ENCODE measurements at places on chromosomes 16 and 17.

- no peak for DNase-seq
Measured at GRCh38 chr17:45048795-45049563, 2.5 kb downstream of the DCAKD start.

DNA sequence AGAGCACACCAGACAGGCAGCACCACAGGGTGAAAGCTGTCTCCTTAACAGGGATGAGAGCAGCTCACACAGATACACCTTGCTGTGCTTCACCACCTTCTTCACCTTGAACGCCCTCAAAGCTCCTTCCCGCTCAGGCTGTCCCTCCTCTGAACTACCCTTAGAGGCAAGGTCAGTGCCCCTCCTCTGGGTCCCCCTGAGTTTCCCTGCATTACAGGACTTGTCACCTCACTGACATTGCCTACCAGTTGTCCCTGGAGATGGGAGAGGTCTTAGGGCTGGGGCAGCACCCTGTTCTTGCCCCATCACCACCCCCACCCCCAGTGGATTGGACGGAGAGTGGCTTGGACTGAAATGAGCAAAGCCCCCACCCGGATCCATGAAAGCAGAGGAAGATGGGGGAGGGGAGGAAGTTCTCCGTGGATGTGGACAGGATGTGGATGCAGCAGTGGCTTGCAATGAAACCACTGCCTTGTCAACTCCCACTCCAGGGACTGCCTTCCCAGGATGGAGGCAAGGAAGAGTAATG is 73.2 kb upstream of the CDH5 start:
- DNase-seq = no peak

DNA sequence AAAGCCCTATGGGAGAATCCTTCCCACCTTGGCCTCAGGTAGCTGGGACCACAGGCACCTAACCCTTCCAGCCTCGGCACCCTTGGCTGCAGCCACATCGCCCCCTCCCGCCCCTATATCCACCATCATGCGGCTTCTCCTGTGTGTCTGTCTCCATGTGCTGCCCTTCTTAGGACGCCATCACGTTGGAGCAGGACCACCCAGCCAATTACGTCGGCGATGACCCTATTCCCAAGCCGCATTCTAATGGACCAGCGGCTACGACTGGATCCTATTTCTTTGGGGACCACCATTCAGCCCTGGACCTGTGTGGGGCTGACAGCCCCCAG is 3.3 kb upstream of the CCDC57 start:
- no peak for DNase-seq

GRCh38 chr16:82055728-82056549 is 20.9 kb downstream of the HSD17B2 start:
- DNase-seq = no peak

DNA sequence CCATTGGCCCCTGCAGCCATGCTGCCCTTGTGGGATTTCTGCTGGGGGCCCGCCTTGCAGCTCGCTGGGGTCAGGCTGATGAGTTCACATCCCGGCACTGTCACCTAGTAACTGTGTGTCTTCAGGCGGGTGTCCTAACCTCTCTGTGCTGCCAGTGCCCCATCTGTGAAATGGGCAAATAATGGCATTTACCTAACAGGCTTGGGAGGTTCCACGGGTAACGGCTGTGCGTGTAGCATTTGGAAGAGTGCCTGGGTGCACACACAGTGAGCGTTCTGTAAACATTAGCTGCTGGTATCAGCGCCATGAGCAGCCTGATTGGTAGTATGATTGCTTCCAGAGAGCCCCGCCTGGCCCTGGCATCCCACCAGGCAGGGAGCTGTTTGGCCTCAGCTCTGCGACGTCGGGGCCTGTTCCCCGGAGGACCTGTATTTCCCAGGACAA is 167.3 kb upstream of the GSE1 start:
- DNase-seq = no peak

DNA sequence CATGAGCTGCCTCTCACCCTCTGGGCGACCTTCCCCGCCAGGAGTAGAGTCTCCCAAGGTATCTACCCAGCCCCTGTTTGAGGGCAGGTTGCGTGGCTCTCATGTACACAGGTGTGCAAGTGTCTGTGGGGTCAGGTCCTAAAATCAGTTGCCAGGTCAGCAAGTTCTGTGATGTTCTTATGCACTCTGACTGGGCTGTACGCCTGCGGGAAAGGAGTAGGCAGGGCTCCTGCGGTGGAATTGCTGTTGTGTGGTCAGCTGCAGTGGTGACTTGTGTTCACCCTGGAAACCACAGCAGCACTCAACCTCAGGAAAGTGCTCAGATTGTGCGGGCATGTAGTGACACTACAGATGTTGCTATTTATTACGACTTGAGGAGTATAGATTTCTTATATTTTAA is 19.4 kb downstream of the NARF start:
- no peak for DNase-seq

- DNase-seq = no peak
Measured at GRCh38 chr17:13646969-13647542, 45.3 kb upstream of the HS3ST3A1 start.

GRCh38 chr16:1177750-1178149 is 24.8 kb downstream of the CACNA1H start:
- DNase-seq = no peak

DNA sequence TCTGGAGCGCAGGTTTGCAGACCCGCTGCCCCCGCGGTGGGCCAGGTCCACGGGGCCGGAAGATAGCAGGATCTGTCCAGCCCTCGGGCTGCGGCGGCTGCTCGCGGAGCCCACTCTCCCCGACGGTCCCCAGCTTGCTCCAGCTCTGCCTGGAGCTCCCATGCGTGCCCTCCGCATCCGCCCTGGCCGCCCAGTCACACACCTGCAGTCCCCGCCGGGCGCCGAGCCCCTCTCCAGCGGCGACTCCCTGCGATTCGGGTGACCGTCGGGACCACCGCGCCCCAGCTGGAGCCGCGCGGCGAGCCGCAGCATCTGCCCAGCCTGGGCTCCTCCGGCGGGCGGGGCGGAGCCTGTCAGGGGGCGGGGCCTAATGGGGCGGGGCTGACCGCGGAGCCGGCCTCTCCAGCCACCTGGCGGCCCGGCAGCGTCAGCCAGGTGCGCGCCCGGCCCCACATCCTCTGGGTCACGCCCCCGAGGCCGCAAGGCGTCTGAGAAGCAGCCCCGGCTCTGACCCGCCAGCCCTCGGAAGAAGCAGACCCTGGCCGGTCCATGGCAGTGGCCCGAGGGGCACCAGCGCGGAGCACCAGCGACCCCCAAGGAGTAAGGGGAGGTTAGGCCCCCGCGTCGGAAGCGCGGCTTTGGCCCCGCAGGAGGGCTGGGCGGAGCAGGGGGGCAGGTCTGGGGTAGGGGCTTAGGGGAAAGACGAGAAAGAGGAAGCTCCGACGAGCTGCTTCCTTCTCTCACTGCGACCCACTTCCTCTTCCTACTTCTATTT is at the start of gene PIK3R5:
Gene PIK3R5 (minus strand): TSS at position 314 of the 775 bp plus-strand sequence. CDS start 54,213 bp downstream, outside the sequence.
- DNase-seq = peak; percentile 89

GRCh38 chr17:79991140-79991923 is 44.3 kb downstream of the TBC1D16 start:
- DNase-seq = peak; percentile 89

DNA sequence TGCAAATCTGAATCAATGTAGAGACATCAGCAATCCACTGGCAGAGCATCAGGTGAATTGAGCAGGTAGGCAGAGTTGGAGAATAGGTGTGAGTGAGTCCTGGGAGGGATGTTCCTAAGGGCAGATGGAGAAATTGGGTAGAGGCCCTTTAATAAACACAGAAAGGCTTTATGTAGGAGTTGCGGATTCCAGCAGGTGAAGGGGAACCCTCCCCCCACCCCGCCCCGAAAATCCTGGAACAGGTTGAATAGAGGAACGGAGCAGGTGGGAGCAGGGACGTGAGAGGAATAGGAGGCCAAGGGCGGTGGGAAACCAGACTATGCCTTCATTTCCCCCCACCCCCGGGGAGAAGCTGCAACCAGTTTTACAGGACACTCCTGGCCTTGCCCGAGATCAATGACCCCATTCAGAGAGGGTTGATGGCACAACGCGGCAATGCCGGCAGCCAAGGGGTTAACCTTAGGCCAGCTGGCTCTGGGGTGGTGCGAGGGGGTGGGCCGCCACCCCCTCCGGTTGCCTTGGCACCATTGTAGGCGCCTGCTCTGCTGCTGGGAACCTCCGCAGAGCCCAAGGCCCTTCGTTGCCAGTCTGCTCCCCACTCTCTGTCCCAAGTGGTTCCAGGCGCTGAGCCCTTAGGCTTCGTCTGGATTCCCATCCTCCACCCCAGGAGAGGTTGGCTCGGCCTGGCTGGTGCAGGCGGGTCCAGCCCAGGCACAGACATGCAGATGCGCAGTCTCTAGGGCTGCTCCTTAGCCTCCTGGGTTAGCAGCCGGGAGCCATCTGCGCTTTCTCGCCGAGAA is 814 bp upstream of the RUNDC3A start:
- DNase-seq = no peak

DNA sequence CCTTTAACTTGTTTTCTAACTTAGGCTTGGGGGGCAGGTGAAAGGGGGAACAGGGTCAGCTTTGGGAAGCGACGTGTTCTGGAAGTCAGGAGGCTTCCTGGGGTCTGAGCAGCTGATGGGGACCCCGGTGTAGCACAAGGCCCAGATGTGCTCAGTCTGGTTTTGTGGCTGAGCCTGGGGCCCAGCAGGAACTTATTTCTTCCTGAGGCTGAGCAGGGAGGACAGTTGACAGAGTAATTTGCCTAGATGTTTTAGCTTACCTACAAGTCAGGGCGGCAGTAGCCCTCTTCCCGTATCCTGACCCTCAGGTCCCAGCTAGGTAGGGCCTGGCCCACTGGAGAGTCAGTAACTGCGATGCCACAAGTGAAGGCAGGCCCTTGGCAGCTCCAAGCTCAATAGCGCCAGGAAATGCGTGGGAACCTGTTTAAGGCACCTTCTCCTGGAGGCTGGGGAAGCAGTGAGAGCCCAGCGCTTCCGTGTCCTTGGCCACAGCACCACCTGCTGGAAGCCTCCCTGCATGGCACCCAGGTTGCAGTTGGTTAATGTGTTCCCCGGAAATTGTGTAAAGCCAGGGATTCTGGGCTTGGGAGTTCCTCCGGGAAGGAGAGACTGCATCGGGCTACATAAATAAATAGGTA is 5.2 kb downstream of the CCR7 start:
- DNase-seq = peak; percentile 86

GRCh38 chr16:85531516-85531915 is 81.6 kb upstream of the GSE1 start:
- DNase-seq = no peak

- no peak for DNase-seq
Measured at GRCh38 chr17:4006165-4006589, 41.9 kb upstream of the ATP2A3 start.

DNA sequence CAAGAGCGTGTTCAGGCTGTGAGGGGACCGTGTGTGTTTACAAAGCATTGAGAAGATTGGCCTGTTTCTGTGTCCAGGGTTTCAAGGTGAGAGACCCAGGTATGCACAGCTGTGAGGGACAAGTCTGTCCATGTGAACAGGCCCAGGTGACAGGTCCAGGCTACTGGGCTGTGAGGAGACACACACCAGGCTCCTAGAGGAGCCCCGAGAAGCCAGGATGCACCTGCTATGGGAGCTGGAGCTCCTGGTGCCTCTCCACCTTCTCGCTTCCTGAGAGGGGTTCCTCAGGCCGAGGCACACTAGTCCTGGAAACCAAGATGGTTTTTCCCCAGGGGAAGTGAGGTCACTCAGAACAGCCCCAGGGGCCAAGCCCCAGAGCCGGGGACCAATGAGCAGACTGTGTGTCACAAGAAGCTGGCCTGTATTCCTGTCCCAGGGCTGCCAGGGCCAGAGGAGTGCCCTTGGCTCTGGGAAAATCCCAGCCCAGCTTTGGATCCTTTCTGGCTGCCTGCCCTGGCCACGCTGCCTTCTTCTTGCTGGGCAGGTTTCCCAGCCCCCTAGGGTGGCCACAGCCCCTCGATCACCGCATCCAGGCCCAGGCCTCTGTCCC is 153.4 kb upstream of the PLCG2 start:
- DNase-seq = no peak

GRCh38 chr17:13435230-13435629 is 166.5 kb downstream of the HS3ST3A1 start:
- no peak for DNase-seq

DNA sequence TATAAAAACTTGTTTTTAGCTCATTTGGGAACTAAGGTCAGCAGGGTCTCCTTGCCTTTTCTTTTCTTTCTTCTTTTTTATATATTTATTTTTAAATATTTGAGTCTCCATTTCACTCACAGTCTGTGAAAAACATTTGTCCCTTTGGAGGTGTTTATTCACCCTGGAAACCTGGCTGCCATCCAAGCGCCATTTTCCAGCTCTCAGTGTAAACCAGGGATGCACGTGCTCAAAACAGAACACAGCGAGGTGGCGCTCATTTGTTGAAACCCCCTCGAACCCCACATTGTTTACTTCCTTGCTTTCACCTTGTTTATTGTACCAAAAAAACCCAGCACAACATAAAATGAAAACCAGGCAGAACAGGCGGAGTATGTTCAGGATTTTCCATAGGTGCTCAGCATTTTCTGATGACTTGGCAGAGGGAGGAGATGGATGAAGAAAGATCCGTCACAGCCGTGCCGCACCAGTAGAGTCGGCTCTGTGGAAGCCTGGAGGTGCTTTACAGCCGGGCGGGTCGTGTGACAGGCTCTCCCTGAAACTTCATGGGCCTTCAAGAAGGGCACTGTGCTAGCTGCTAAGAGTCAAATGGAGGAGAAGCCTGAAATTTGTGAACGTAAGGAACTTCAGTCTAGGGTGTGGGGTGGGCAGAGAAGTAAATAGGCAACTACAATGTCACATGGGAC is 284.4 kb downstream of the FOXL1 start:
- DNase-seq = no peak

DNA sequence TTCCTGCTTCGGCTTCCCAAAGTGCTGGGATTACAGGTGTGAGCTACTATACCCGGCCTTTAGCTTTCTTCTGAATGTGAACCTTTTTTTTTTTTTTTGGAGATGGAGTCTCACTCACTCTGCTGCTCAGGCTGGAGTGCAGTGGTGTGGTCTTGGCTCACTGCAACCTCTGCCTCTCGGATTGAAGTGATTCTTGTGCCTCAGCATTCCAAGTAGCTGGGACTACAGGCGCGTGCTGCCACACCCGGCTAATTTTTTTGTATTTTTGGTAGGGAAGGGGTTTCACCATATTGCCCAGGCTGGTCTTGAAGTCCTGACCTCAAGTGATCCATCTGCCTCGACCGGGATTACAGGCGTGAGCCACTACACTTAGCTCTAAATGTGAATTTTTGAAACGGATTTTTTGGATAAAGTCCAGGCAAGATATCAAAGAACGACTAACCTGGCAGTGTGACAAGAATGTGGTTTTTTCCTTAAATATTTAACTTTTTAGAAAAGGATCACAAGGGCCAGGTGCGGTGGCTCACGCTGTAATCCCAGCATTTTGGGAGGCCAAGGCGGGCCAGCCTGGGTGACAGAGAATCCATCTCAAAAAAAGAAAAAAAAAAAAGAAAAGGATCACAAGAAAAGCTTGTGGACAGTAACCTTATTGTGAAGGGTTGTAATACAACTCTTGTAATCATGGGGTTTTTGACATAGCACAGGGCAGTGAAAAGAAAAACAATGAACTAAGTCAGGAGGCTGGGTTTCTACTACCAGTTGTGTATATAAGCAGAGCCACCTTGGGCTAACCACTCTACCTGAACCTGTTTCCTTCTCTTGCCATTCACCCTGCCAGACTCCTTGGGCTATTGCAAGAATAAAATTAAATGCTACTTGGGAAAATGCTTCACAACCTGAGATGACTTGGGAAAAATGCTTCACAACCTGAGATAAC is 6.2 kb downstream of the BRCA1 start:
- DNase-seq = no peak
